SIG-M5 (cell line): ENCODE measurements at places on chromosomes 3 and 15.

- DNase-seq = no peak
Measured at GRCh38 chr3:173584093-173584837, 186.7 kb downstream of the NLGN1 start.

- no peak for DNase-seq
Measured at GRCh38 chr3:102457644-102458043, 22.8 kb downstream of the ZPLD1 start.

DNA sequence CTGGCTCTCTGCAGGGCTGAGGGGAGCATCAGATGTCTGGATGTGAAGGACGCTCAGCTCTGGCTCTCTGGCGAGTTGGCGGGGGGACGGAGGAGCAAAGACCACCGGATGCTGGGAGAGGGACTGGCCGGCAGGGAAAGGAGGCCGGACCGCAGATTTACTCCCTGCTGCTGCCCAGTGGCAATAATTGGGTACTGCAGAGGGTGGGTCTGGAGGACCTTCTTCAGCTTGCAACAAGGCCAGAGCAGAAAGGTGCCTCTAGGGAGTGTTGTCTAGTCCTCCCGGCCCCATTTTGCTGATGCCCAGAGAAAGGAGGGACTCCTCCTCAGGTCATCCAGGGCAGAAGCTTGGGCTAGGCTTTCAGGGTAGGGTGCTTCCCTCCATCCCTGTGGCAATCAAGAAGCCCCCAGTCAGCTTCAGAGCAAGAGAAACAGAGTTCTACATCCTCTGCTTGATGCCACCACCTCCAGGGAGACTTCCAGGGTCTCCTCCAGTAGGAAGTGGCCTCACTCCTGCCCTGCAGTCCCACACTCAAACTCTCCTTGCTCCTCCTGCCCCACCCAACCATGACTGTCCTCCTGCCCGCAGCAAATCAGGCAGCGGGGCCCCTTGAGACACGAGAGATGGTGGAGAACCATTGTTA is 20.3 kb upstream of the CSPG4 start:
- DNase-seq = no peak

- no peak for DNase-seq
Measured at GRCh38 chr3:107103786-107104185, 273.5 kb upstream of the CCDC54 start.

DNA sequence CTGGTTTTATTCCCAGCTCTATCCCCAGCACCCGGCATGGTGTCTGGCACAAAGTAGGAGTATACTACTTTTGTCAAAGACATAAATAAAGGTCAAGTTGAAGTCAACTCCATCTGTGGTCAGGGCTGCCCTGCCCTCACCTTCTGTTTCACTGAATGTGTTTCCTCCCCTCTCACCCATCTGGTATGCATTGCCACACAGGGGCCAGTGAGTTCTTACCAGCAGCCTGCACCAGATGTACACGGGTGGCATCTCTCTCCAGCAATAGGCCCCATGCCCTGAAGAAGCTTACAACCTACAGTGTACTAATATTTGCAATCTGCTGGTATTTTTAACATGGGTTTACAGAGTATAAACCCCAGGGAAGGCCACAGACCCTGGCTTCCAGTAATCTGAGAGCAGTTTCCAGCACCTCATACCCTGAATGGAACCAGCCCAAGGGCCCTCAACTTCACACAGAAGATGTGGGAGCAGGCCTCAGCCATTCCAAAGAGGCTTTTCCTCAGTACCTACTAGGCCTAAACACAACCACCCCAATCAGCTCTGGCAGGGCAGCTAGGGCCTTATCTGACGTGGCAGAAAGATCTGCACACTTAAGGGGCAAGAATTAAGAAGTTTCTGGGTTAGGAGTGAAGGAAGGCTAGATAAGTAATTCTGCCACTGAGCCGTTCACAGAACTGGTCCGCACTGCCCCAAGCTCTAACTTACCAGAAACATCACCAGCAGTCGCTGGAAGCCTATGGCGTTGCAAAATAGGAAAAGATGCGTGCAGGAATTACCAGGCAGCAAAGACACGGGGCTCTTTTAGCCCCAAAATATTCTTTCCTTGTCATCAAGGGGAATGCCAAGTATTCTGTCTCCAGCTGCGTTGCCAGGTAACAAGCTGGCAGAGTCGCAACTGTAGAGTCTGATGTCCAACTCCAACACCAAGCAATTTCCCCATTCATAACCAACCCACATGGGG is 2.1 kb downstream of the IDH2 start:
- DNase-seq = no peak

DNA sequence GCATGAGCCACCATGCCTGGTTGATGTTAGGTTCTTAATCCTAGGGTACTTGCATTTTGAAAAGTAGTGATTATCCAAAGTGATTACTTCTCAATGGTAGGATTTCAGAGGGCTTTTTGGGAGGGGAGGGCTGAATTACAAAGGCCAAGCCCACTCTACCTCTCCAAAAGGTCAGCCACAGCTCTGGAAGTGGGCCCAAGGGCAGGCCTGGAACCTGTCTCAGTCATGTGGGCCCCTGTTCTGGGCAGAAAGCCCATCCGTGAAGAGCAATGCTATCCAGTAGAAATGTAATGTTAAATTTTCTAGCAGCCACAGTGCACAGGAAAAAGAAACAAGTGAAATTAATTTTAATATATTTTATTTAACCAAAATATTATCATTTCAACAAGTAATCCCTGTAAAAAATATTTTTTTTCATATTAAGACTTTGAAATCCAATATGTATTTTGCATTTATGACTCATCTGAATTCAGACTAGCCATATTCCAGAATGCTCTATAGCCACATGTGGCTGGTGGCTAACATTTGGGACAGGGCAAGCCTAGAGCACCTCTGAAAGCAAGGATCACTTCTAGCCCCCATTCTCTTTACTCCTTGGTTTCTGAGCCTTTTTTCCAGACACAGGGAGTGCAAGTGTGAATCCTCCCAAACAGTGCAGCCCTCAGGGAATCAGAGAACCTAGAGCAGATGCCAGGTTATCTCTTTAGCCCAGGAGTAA is 16.8 kb downstream of the RFT1 start:
- DNase-seq = no peak

- no peak for DNase-seq
Measured at GRCh38 chr3:153768561-153769469, 352.4 kb upstream of the ARHGEF26 start.

DNA sequence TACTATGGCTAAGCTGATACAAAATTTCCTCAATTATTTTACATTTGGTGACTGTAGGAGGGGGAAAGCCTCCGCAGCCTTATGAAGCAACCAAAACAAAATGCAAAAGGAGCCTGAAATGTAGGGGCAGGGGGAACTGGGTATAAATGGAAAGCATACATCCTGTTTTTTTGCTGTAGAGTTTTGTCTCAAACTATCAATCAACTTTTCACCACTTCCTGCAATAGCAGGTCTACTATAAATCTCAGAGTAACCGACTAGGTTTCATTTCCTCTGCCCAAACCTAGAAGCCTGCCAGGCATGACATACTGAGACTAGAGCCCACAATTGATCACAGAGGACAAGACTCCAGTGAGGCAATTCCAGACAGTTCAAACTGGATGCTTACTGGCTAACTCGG is 91.3 kb downstream of the SHQ1 start:
- DNase-seq = peak; percentile 95

- no peak for DNase-seq
Measured at GRCh38 chr3:54353546-54353945, 231.2 kb downstream of the CACNA2D3 start.

GRCh38 chr3:31815006-31815405 is 166.1 kb downstream of the OSBPL10 start:
- no peak for DNase-seq
